ENCODE measurements at places on chromosomes 16 and 17.
A peak's percentile ranks its signal among the peaks of the same experiment; 100 is the strongest.

GRCh38 chr17:38702916-38703741 is 1.9 kb upstream of the MLLT6 start:
- DNase-seq, result no peak
- peak overlapping the region; percentile 91 for H3K4me3 ChIP-seq
- no peaks in the 10 kb centered on the region for H3K27me3 ChIP-seq
- peaks cover 2% of the 10 kb centered on the region for H3K4me1 ChIP-seq
- H3K36me3 ChIP-seq, result peaks cover 11% of the 10 kb centered on the region

GRCh38 chr17:37373530-37374159 is 2.1 kb upstream of the C17orf78 start:
- H3K27me3 ChIP-seq, result no peaks in the 10 kb centered on the region
- no peak overlapping the region for H3K27ac ChIP-seq

DNA sequence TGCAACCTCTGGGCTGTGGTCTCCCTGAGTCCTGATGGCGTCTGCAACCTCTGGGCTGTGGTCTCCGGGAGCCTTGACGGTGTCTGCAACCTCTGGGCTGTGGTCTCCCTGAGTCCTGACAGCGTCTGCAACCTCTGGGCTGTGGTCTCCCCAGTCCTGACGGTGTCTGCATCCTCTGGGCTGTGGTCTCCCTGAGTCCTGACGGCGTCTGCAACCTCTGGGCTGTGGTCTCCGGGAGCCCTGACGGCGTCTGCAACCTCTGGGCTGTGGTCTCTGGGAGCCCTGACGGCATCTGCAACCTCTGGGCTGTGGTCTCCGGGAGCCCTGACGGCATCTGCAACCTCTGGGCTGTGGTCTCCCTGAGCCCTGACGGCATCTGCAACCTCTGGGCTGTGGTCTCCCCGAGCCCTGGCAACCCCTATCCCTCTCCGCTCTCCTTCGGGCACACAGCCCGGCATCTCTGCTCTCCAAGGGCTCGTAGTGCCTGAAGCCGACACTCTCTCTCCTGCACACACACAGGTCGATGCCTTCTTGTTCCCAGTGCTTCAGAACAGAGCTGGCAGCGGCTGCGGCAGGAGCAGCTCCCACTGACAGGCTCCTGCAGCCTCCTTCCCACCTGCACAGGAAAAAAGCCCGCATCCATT is 45.6 kb downstream of the METRNL start:
- no peak for DNase-seq
- no peak overlapping the region for H3K27ac ChIP-seq
- no peaks in the 10 kb centered on the region for H3K4me1 ChIP-seq
- H3K36me3 ChIP-seq, result no peaks in the 10 kb centered on the region

GRCh38 chr16:78200623-78201096 is 101.2 kb downstream of the WWOX start:
- no peaks in the 10 kb centered on the region for H3K4me1 ChIP-seq
- DNase-seq, result peak; percentile 53
- H3K4me3 ChIP-seq, result no peak overlapping the region
- no peaks in the 10 kb centered on the region for H3K36me3 ChIP-seq
- no peaks in the 10 kb centered on the region for H3K27me3 ChIP-seq

DNA sequence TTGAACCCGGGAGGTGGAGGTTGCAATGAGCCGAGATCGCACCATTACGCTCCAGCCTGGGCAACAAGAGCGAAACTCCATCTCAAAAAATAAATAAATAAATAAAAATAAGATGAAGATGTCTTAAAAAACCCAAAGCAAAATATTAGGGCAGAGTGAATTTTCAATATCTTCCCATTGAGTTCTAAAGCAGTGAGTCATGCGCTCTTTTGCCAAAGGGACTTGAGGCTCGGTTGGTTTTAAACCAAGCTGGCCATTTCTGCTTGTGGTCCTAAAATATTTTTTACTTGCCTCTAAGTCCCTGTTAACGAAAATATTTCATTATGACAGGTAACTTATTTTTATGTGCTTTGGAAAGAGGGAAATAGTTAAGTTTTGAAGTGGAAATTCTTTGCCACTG is 4.7 kb downstream of the PAFAH1B1 start:
- H3K27me3 ChIP-seq, result no peaks in the 10 kb centered on the region
- H3K4me3 ChIP-seq, result no peak overlapping the region
- H3K27ac ChIP-seq, result no peak overlapping the region

DNA sequence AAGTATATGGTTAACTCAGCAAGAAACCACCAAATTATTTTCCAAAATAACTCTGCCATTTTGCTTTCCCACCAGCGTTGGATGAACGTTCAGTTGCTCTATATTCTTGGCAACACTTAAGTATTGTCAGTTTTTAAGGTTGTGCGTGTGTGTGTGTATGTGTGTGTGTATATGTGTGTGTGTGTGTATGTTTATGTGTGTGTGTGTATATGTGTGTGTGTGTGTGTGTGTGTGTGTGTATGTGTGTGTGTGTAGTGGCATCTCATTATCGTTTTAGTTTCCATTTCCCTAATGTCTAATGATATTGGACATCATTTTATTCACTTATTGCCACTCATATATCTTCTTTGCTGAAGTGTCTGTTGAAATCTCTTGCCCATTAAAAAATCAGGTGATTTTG is 11.2 kb upstream of the SMTNL2 start:
- H3K27ac ChIP-seq, result no peak overlapping the region
- no peak for DNase-seq
- H3K4me1 ChIP-seq, result peaks cover 17% of the 10 kb centered on the region
- H3K4me3 ChIP-seq, result no peak overlapping the region
- H3K27me3 ChIP-seq, result no peaks in the 10 kb centered on the region

DNA sequence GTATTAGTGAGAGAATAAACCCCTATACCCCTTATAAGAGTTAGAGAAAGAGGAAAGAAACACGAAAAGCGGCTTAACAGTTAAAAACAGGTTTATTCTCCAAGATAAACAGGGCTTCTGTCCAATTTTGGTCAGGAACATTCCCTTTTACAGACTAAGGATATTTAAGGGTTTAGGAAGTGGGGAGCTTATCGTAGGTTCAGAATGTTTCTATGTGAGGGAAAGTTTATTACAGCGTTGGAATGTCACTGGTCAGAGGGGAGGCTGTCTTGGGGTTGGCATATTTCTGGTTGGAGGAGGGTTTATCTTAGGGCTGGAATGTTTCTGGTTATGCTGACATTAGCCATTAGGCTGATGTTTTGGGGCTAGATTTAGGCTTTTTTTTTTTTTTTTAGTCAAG is 34.1 kb upstream of the WWOX start:
- DNase-seq, result no peak
- H3K36me3 ChIP-seq, result no peaks in the 10 kb centered on the region
- no peak overlapping the region for H3K27ac ChIP-seq
- no peaks in the 10 kb centered on the region for H3K4me1 ChIP-seq

- DNase-seq, result no peak
- no peak overlapping the region for H3K4me3 ChIP-seq
- no peaks in the 10 kb centered on the region for H3K27me3 ChIP-seq
Measured at GRCh38 chr17:61219460-61219859, 180.2 kb upstream of the TBX2 start.

DNA sequence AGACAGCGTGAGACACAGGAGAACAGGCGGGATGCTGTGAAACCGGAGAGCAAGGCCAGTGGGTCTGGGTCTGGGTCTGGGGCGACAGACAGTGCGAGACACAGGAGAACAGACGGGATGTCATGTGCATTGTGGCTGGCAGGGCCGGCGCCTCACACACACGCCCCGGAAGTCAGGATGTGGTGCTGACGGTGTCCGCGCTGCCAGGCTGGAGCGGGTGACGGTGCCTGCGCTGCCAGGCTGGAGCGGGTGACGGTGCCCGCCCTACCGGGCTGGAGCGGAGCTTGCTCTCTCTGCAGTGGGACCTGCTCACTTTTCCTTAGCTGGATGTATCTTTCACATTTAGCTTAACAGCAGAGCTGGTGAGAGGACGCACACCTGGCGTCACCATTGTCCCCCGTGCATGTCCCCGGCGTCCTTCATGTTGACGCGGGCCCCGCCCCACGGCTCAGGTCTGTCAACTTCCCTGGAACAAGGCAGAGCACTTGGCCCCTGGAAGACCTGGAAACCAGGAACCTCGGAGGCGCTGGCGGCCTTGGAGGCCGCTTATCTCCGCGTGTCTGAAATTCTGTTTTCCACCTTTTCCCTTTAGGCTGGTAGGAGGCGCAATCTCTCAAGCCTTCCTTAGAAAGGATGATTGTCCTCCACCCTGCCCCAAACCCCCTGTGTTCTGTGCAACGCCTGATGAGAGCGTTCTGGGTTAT is 43.0 kb upstream of the ZNF750 start:
- H3K36me3 ChIP-seq, result peaks cover 58% of the 10 kb centered on the region
- H3K27ac ChIP-seq, result peak overlapping the region; percentile 87
- H3K4me1 ChIP-seq, result peaks cover 9% of the 10 kb centered on the region
- DNase-seq, result peak; percentile 81
- H3K4me3 ChIP-seq, result no peak overlapping the region

DNA sequence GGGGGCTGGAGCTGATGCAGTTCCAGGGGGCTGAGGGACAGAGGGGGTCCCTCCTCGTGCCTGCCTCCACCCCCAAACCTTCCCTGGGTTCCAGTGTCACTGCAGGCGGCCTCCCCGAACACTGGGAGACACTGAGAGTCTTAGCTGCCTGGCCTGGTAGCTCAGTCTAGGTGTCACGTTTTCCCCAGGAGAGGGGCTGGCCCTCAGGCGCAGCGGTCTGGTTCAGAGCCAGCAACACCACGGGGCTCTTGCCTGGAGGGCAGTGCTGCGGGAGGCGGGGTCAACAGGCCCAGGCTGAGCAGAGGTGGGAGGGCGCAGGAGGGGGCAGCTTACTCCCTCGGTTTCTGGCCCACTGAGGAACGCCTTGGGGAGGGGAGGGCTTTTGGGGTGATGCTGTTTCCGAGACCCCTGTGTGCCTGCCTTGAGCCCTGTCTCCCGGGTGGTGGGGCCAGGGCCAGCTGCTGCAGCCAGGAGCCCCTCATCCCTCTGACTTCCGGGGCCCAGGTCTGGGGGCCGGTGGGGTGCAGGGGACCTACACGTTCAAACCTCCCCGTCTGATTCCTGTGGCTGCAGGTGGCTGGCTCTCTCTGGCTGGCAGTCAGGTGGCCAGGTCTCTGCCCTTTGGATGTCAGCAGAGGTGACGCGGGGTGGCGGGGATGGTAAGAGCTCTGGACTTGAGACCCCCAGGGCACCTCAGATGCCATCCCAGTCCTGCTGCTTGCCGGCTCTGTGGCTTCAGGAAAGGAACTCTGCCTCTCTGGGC is 89.3 kb upstream of the GSE1 start:
- no peaks in the 10 kb centered on the region for H3K27me3 ChIP-seq
- no peaks in the 10 kb centered on the region for H3K36me3 ChIP-seq
- no peak overlapping the region for H3K27ac ChIP-seq
- no peak for DNase-seq
- no peak overlapping the region for H3K4me3 ChIP-seq

- no peak overlapping the region for H3K4me3 ChIP-seq
- DNase-seq, result no peak
- no peaks in the 10 kb centered on the region for H3K36me3 ChIP-seq
- no peak overlapping the region for H3K27ac ChIP-seq
Measured at GRCh38 chr16:55876854-55877253, 1.7 kb upstream of the CES5A start.

- H3K4me1 ChIP-seq, result no peaks in the 10 kb centered on the region
- H3K27me3 ChIP-seq, result no peaks in the 10 kb centered on the region
- H3K4me3 ChIP-seq, result no peak overlapping the region
Measured at GRCh38 chr17:50110591-50111349, 15.6 kb downstream of the PDK2 start.

DNA sequence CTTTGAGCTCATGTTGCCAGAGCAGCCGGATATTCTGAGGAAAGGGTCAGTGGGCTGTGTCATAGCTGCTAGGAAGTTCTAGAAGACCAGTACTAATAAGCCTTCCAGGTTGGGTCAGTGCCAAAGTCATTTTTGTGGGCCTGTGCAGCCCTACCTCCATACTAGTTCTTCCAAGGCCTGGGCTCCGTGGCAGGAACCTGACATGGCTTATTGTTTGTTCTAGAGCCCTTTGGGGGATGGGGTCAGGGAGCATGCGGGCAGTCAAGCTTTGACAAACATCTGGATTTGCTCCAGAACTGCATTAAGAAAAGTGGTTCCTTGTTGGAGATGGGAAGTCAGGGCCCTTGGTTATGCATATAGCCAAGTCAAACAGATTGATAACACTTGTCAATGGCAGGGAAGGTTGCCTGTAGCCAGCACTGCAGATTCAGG is 7.6 kb downstream of the ALKBH5 start:
- DNase-seq, result peak; percentile 11
- H3K27ac ChIP-seq, result no peak overlapping the region
- H3K4me3 ChIP-seq, result no peak overlapping the region
- no peaks in the 10 kb centered on the region for H3K27me3 ChIP-seq

DNA sequence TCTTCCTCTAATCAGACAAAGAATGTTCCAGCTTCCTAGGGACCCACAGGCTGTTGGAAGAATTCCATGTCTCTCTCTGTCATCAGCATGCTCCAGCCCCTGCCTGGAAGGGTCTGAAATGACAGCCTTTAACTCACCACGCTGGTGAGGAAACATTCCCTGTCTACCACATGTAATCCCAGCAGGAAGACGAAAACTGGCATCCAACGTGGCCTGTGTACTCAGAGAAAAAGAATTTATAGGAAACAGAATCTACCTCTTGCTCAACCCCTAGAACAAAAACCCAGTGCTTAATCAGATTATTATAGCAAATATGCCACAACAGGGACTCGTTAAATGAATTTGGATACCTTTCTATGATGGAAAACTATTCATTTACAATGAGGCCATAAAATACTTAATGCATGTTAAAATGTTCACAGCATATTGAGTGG is 147.3 kb upstream of the FOXF1 start:
- no peak for DNase-seq
- H3K4me3 ChIP-seq, result no peak overlapping the region
- no peak overlapping the region for H3K27ac ChIP-seq
- H3K36me3 ChIP-seq, result no peaks in the 10 kb centered on the region
- no peaks in the 10 kb centered on the region for H3K27me3 ChIP-seq
- H3K4me1 ChIP-seq, result no peaks in the 10 kb centered on the region

DNA sequence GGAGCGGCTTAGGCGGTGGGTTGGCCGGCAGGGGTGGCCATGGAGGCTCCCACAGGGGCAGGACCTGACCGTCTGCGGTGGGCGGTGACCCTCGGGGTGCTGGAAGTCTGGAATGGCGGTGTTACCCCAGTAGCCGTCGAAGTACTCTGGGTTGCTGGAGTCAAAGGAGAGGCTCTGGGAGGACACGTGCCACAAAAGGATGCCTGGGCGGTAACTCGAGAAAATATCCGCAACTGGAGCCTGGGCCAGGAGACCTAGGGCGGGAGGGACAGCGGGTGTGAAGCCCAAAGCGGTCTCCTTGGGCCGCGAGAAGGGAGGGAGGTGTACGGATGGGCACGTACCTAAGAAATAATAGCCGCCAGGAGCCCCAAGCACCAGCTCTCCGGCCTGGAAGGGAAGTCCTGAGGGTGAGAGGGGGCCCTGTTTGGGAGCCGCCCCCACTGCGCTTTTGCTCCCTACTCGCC is 4.6 kb downstream of the ITGA2B start:
- H3K36me3 ChIP-seq, result no peaks in the 10 kb centered on the region
- H3K4me1 ChIP-seq, result peaks cover 16% of the 10 kb centered on the region
- H3K27me3 ChIP-seq, result peaks cover 61% of the 10 kb centered on the region
- DNase-seq, result no peak
- peak overlapping the region; percentile 38 for H3K4me3 ChIP-seq
